Adrenal gland (tissue), 19 donors: ENCODE measurements at places on chromosomes 7 and 10. TPM values are rescaled to one million over a fixed set of nuclear protein-coding genes. Genes with fewer than 3 reads are reported as not detected.

The LRMDA gene
- polyA plus RNA-seq: 132 TPM

The CCDC146 gene
- polyA plus RNA-seq: 5.4 TPM

The OR2A42 gene
- polyA plus RNA-seq: 0.11 TPM

The PPP1R9A gene
- polyA plus RNA-seq: 7.2 TPM
